Stimulated activated CD4-positive, alpha-beta T cell treated with anti-CD3 and anti-CD28 coated beads, Interleukin-1b, Interleukin-23, amount 100 ng/mL, for 1 hour (primary cell): ENCODE measurements at places on chromosomes 6 and 20.

DNA sequence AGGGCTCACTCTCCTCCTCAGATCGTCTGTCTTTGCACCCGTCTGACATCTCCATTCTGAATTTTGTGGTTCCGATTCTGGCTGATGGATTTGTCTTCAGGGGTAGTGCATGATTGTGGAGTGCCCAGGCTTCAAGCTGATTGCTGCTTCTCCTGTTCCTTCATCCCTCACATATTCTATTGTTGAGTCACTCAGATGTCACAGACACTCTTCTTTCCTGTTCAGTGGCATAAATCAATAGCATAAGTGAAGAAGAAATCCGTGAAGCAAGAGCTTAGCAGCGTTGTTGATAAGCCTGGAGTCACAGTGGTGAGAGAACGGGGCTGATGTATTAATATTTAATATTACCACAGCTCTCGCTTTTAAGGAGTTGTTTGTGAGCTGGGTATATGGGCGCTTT lies 152.5 kb downstream of the MTHFD1L start:
- DNase-seq, result no peak

- no peak for DNase-seq
Measured at GRCh38 chr6:170082531-170083187, 208.2 kb downstream of the DLL1 start.

DNA sequence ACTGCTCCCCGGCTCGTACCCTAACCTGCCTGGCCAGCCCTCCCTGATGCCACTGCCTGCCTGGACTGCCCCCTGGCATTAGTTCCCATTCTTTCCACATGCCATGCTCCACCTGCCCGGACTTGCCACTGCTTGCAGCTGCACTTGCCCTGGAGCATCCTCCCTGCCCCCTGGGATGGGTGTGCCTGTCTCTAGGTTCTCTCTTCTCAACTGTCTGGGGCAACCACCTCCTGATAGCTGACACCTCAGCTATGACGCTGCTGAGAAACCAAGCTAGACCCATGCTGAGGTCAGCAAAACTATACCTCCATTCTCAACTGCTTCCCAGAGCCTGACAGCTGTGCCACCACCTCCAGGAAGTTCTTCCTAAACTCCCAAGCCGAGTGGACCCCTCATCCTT lies 72.1 kb downstream of the PERP start:
- DNase-seq, result no peak

GRCh38 chr6:17032590-17032987 lies 69.3 kb upstream of the STMND1 start:
- no peak for DNase-seq
